ENCODE measurements at places on chromosomes 7 and 10.
A peak's percentile ranks its signal among the peaks of the same experiment; 100 is the strongest.

DNA sequence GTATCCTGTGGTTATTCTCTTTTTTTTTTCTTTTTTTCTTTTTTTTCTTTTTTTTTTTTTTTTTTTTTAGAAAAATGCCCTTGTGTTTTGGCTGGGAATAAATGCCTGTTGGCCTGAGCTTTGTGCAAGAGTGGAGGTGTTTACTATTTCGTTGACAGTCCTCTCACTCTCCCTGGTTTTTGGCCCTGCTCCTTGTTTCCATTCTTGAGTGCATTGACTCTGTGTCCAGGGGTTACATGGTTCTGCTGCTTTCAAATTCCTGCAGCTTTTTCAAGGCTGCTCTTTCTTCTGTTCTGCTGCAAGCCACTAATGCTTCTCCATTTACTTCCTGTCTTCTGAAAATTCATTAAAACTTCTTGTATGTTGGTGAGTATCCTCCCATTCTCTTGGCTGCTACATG is 59.7 kb upstream of the TBX20 start:
- no peak for DNase-seq

DNA sequence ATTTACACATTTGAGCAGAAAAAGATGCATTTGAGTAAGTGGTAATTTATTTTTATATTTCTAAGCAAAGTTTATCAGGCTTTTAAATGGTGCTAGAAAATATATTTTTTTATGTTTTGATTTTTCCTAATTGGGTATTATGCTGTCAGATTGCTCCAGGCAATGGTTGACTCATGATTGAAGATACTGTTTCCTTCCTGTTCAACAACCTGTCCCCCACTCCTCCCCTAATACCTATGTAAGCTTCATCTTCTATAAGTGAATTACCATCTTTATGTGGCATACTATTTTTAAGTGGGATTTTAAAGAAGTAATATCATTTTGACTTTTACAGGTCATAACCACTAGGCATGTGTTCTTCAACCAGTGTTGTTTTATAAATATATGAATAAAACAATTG is 21.4 kb downstream of the TSPAN13 start:
- DNase-seq: no peak

DNA sequence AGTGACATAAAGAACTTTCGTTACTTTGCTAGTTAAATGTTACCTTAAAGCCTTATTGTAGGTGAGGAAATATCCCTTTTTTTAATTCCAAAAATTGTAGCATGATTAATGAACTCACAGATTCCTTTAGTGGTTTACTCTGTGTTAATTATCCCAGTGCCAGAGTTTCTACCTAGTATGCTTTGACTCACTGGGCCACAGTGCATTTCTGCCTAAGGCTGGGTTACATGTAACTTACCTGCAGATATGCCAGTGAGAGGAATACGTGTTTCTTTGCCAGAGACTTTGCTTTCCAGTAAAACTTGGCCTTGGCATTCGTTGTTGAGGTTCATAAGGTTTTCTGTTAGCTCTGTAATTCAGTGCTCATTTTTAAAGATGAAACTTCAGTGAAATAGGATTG is 380.8 kb upstream of the LRGUK start:
- DNase-seq: no peak

DNA sequence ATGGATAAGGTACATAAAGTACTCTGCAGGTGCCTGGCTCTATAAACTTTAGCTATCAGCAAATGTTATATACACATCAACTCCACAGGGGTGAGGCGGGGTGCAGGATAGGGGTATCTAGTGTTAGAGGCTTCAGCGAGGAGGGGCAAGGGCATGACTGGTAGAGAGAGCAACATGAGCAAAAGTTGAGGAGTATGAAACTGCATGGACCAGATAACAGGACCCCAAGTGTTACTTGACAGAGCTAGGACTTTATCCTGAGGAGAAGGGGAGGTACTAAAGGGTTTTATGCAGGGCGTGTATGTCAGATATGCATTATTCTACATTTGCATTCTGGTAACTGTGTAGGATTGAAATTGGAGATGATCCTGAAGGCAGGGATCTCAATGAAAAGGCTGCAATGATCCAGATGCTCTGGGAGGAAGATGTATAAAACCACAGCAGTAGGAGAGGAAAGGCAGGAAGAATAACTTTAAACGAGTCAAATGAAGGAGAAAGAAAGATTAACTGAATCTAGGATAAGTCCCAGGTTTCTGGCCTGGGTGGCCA is 109.8 kb upstream of the FAM133B start:
- no peak for DNase-seq

DNA sequence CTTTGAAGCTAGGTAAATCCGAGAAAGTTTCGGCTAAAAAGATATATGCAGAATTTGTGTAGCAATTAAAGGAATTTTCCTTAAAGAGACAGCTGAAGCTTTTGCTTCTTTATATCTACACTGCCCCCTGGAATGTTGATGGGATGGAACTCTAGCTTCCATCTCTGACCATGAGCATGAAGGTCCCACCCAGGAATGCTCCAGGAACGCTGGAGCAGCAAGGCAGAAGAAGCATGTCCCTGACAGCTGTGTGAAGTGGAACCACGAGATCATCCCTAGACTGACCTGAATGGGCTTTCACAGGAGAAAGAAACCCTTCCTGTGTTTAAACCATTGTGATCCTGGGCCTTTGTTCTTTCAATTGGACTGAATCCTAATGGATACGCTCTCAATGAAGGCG is 99.7 kb upstream of the NOBOX start:
- no peak for DNase-seq

- no peak for DNase-seq
These were observed 15.0 kb downstream of the PTN start for GRCh38 chr7:137328373-137329120.

- no peak for DNase-seq
These were observed 3.4 kb downstream of the SLC35G1 start for GRCh38 chr10:93897070-93897780.

- DNase-seq: no peak
These were observed 23.0 kb downstream of the JCAD start for GRCh38 chr10:30036341-30036740.

DNA sequence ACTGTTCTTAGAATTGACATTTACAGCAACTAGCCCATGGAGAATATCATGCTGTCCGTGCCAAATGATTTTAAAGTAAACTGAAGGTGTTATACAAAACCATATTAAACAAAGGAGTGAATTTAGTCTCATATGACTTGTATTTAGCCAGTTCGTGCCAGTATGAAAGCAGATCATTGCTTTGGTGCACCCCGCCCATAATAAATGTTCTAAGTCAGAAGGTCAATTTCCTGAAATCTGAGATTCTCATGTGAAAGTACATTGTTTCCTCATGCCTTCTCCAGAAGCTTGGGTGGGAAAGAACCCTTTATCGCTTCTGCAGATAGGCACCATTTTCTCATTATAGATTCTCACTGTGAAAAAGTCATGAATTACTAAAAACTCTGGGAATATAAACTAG is 106.4 kb downstream of the CAMK1D start:
- no peak for DNase-seq

DNA sequence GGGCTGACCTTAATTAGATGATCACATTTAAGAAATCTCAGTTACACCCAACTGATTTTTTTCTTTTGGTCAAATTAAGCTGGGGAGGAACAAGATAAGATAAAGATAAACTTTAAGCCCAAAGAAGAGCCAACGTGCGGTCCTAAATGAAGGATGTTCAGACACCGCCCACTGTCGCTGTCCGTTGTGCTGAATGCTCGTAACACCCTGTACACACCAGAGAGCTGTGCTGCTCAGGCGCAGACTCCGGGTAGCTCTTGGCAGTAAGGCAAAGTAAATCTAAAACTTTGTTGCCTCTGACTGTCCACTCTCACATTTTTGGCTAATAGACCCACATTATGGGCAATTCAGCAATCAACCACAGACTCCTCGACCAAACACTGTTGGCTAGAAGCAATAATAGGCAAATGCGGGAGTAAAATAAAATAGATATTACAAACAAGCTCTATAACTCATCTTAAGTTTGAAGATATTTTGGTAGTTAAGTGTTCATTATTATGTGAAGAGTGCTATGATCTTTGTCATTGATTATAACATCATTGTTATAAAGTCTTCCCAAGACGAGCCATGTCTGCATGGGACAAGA is 57.1 kb downstream of the PLPP4 start:
- DNase-seq: peak; percentile 15

DNA sequence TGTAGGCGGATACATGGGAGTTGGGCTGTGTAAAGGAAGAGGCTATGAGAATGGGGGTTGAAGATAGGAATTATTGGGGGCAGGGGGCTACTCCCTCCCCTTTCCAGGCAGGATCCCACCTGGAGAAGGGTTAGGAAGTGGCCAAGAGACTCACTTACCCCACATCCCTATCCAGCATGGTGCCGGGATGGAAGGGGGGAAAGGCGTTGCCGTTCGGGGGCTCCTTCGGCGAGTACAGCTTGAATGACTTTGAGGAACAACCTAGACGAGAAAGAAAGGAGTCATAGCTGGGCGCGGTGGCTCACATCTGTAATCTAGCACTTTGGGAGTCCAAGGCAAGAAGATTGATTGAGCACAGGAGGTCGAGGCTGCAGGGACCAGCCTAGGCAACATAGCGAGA is 8.9 kb downstream of the LDB1 start:
- no peak for DNase-seq

- no peak for DNase-seq
These were observed 11.3 kb upstream of the TAS2R40 start for GRCh38 chr7:143210541-143210940.

- DNase-seq: no peak
These were observed 41.1 kb downstream of the FAM20C start for GRCh38 chr7:233249-234035.

- DNase-seq: no peak
These were observed 94.1 kb downstream of the SH3PXD2A start for GRCh38 chr10:103761075-103761920.

- no peak for DNase-seq
These were observed 76.0 kb upstream of the DNAAF5 start for GRCh38 chr7:650339-651031.

- no peak for DNase-seq
These were observed 12.8 kb downstream of the CDHR3 start for GRCh38 chr7:105975770-105976417.

GRCh38 chr10:90407131-90407530 is 450.7 kb downstream of the HTR7 start:
- DNase-seq: no peak

GRCh38 chr7:148809856-148810255 is 74.2 kb downstream of the EZH2 start:
- DNase-seq: no peak

DNA sequence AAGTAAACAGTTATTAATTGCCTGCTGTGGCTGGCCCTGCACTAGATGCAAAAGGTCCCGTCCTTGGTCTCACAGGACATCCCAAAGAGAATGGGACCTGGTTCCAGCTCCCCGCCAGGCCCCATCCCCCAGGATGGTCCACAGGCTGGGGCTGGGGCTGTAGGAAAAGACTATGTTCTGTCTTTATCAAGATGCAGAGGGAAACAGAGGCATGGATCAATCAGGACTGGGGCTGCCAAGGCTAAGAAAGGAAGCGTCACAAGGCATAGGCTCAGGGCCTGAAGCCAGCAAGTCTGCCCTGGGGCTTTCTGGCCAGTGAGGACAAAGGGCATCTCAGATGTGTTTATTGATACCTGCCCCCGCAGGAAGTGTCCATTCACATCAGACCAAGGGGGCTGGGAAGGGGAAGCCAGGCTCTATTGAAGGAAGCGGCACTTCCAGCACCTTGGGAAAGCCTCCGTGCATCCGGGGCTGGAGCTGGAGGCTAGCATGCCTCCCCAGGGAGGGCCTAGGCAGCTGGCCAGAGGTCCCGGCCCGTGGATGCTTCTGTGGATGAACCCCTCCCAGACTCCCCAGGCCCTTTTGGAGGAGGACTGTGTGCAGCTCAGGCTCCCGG is 5.8 kb downstream of the VSIR start:
- DNase-seq: no peak

- peak; percentile 95 for DNase-seq
These were observed 84.7 kb downstream of the SNX10 start for GRCh38 chr7:26376175-26376917.

DNA sequence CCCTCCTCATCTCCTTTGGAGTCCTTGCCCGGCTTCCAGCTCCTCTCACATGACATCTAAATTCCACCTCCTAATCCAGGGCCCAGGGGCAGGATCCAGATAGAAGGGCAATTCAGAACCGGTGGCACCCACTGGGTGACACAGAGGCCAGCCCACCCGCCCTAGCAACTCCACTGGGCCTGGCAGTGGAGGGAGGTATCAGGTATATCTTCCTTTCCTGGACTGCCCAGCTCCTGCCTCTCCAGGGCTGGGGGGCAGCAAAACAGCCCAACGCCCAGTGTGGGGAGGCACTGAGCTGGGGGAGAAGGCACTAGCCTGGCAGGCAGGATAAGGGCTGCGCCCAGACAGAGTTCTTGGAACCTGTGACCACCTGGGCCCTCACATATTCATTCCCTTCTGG is 10.4 kb upstream of the TRIM8 start:
- DNase-seq: no peak

- peak; percentile 79 for DNase-seq
These were observed 32.8 kb upstream of the SFTPD start for GRCh38 chr10:79981450-79982361.

DNA sequence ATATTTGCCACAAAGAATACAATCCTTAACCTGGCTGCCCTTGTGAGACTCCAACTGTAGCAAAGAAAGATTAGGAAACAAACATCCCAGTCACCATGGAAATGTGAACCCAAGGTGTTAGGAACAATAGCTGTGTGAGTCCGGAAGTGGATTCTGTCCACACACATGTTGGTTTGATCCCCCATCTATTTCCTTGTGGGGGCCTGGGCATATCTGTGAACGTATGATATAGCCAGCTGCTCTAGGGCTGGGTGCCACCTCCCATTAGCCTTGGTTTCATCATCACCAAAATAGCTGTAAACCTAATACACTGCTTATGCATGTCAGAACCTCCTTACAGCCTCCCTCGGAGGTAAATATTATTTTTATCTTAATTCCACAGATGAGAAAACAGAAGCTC is 26.4 kb downstream of the GRK5 start:
- DNase-seq: no peak

GRCh38 chr10:80561950-80562349 is 24.2 kb downstream of the SH2D4B start:
- no peak for DNase-seq

DNA sequence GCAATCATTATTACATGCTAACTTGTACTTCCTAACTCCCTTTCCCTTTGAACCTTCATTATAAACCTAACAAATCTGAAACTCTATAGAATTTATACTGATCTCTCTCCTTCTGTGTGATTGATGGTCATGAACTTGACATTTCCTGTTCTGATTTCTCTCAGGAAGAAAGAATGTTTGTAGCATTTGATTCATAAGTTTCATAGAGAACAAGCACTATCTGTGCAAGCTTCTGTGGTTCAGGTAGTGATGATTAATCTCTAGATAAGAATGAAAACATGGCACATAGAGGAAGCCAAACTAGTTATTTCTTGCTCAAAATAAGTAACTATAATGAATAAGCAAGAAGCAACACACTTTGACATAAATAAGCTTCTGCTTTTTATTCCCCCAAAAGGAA is 34.2 kb downstream of the TFPI2 start:
- DNase-seq: no peak
